T-helper 17 cell (primary cell): ENCODE measurements at places on chromosomes 2 and 18. TPM values are rescaled to one million over a fixed set of nuclear protein-coding genes. Genes with fewer than 3 reads are reported as not detected.

LYG2 gene
- not detected for total RNA-seq

IL36G gene
- total RNA-seq = not detected

TUBA4B gene
- total RNA-seq = not detected

DNA sequence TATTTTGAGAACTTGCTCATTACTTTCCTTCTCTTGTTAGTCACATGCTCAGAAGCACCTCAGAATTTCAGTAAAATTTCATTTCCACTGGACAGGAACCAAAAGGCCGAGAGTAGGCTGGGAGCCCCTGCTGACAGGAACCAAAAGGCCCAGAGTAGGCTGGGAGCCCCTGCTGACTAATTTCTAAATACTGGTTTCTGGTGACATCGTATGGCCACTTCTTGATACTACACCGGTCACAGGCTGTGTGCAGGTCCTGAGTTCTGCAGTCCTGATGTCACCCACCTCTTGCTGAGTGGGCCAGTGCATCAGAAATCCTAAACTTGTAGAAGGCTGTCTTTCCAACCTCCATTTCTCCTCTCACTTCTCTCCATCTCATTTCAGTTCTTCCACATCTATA lies 17.7 kb upstream of the EN1 start:
- H3K36me3 ChIP-seq = no peaks in the 10 kb centered on the region
- no peak overlapping the region for H3K27ac ChIP-seq
- no peak overlapping the region for H3K4me3 ChIP-seq
- peaks cover 61% of the 10 kb centered on the region for H3K27me3 ChIP-seq

DNA sequence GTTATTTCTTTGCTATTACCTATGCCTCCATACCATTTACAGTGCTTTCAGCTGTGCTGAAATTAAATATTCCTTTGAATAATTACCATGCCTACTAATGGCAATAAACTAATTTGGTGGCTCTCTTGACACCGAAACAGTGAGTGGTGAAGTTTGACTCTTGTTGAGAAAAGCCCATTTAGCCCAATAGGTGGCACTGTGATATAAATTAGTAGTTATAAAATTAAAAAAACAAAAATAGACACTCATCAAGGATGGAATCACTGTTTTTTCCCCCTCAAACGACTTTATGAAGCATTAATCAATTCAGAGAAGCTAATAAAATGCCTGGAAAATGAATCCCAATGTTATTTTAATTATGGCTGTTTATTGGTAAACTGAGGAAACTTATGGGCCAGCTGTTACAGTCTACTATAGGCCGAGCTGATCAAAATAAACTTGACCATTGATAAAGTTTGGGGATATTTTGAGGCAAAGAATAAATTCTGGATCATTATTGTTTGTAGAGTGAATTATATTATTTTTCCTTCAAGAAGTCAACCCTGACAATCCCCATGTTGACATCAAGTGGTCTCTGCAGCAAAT lies 339.6 kb downstream of the TRIB2 start:
- no peak for DNase-seq
- peaks cover 28% of the 10 kb centered on the region for H3K27me3 ChIP-seq
- no peaks in the 10 kb centered on the region for H3K36me3 ChIP-seq
- no peak overlapping the region for H3K4me3 ChIP-seq

DNA sequence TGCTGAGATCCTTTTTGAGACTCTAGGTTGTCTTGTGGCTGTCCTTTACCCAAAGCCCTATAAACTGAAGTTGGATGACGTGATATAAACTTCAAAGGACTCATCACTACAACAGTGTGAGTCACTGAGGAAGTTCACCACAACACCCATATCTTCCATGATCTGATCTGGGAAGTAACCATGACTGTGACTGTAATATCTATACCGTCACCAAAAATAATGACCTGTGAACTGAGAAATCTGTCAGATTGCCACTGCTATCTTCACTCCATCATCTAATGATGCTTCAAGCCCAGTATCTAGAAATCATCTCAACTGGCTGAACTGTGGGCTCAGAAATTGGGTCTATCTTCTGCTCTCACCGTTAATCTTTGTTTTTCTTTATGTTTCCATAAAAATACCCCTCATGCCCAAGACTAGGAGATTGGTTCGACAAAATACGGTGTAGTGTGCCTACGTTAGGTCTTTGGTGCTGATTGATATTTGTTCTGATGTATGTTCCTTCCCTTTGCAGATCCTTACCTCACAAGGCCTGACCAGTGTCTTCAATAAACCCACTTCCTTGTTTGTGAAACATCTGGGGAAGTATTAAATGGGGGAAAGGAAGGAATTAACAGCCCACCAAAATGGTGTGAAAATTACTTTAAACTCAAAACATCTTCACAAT lies 78.2 kb downstream of the MYL12B start:
- no peak overlapping the region for H3K27ac ChIP-seq
- H3K4me3 ChIP-seq = no peak overlapping the region
- no peak for DNase-seq
- H3K36me3 ChIP-seq = no peaks in the 10 kb centered on the region
- no peaks in the 10 kb centered on the region for H3K27me3 ChIP-seq
- peaks cover 2% of the 10 kb centered on the region for H3K4me1 ChIP-seq

DNA sequence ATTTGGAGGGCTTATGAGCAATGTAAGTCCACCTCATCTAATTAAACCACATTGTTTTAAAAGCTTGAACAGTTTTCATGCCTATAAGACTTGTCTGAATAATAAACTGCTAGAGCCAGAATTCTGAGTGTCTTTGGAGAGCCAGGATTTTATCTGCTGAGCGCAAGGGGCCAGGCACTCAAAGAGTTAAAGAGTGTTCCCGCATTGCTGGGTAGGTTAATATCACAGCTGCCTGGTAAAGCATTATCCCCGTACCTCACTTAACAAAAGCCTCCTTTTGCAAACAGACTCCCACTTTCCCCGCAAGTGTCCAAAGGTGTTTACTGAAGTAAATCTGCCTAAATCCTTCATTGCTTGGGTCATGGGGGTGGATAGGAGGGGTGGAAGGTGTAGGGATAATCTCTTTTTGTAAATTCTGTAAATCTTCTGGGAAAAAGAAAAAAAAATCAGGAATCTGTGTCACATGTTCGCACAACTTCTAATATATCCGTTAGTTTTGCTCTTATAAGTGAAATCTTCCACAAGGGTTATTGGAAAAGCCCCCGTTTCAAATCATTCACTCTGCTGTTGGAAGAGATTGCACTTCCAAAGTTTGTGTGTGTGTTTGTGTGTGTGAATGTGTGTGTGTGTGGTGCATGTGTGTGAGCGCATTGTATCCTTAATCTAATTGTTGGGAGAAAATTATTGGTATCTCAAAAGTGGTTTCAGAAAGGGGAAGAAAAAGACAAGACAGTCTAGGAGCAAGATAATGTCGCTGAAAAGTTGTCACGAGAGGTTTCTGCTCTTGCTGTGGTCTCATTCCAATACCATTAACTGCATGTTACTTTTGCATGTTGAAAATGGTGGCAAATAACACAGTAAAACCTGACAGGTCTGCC lies 10.7 kb downstream of the ZEB2 start:
- H3K27me3 ChIP-seq = peaks cover 72% of the 10 kb centered on the region
- no peaks in the 10 kb centered on the region for H3K36me3 ChIP-seq
- no peak for DNase-seq
- H3K4me3 ChIP-seq = no peak overlapping the region

- H3K36me3 ChIP-seq = no peaks in the 10 kb centered on the region
- H3K4me1 ChIP-seq = peaks cover 11% of the 10 kb centered on the region
- peak overlapping the region; percentile 45 for H3K4me3 ChIP-seq
- peak overlapping the region; percentile 70 for H3K27ac ChIP-seq
- H3K27me3 ChIP-seq = no peaks in the 10 kb centered on the region
Measured at GRCh38 chr2:202717598-202718310, 83.0 kb downstream of the FAM117B start.
